ENCODE measurements at places on chromosomes 2 and 18.

DNA sequence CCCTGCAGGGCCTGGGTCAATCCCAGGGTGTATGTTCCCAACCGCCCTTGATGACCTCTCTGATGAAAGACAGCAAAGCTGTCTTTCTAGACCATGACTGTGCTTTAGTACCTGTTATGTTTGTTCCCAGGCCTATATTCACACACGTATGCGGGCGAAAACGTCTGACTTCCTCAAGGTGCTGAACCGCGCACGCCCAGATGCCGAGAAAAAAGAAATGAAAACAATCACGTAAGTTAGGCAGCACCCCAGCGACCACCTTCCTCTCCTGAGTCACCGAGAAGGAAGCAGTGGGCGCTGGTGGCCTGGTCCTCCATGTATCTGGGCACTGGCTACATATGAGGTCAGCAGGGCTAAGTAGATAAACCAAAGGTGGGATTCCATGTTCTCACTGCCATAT is 11.1 kb upstream of the GPBAR1 start:
- no peak for DNase-seq

- no peak for DNase-seq
Observed at GRCh38 chr2:128187032-128187654, 96.1 kb downstream of the UGGT1 start.

DNA sequence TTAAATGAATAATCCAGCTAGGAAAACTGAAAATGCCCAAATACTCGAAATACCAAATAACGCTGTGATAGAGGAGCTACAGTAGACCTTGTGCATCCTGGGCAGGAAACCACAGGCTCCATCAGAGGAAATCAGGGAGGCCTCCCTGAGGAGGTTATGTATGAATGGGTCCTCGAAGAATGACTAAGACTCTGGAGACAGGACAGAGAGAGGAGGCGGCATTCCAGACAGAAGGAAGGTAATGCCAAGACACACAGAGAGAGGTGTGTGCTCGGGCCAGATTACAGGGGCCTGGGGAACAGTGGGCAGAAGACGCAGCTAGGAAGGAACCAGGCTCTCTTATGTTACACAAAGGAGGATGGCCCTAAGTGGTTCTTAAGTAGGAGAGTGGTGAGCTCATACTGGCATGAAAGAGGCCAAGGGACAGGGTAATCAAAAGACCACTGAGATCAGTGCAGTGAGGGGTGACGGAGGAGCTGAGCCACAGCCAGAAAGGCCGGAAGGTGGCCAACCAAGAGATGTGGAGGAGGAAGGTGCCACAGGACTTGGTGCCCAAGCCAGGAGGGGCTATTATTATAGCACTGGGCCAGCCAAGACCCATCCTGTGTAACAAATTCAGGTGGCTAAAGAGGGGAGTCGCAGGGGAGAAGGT is 9.9 kb downstream of the ST3GAL5 start:
- DNase-seq: peak; percentile 11

- DNase-seq: no peak
Observed at GRCh38 chr2:223711596-223712326, 109.6 kb upstream of the SCG2 start.

DNA sequence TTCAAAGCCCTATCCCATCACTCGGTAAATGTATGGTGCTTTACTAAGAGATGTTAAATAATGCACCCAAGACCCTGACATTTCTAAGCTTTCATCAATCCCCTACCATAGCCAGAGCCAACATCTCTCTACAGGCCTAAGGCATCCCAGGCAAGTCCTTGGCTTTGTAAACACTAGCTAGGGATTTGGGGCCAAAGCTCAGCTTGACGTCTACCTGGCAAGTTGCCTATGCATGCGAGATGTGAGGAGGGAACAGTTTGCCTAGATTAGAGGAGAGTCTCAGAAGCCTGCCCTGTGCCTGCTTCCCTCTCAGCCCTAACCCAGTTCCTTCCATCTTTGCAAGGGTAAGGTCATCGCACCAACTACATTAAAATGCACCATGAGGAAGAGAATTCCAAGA is 221.5 kb upstream of the NCKAP5 start:
- no peak for DNase-seq

- no peak for DNase-seq
Observed at GRCh38 chr2:222756951-222757650, 85.6 kb downstream of the MOGAT1 start.

GRCh38 chr2:164479460-164479859 is 141.8 kb downstream of the GRB14 start:
- no peak for DNase-seq

GRCh38 chr18:48831802-48832201 is 119.0 kb downstream of the SMAD7 start:
- no peak for DNase-seq

GRCh38 chr2:50987616-50988313 is 44.2 kb downstream of the NRXN1 start:
- DNase-seq: no peak

GRCh38 chr2:228827056-228827700 is 443.9 kb downstream of the PID1 start:
- DNase-seq: no peak

GRCh38 chr2:96956211-96956610 is 30.2 kb downstream of the FAM178B start:
- no peak for DNase-seq
